Naive B cell (primary cell): ENCODE measurements at places on chromosomes 11 and 22.

DNA sequence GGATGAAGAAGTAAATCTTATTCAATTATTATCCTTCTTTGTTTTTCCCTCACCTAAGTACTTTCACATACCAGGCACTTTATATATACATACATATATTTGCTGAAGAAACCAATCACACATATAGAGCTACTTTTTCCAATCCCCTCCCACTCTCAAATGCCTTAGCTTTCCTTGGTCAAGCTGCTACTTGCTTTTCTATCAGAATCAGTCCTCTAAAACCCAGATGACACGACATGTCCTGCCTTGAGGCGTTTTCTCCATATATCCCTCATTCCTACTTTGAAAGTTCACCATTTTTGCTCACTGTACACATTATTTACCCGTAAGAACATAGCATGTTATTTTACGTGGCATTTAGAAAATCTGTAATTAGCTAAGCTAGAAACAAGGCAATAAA lies 5.4 kb downstream of the RAB38 start:
- no peak for DNase-seq

DNA sequence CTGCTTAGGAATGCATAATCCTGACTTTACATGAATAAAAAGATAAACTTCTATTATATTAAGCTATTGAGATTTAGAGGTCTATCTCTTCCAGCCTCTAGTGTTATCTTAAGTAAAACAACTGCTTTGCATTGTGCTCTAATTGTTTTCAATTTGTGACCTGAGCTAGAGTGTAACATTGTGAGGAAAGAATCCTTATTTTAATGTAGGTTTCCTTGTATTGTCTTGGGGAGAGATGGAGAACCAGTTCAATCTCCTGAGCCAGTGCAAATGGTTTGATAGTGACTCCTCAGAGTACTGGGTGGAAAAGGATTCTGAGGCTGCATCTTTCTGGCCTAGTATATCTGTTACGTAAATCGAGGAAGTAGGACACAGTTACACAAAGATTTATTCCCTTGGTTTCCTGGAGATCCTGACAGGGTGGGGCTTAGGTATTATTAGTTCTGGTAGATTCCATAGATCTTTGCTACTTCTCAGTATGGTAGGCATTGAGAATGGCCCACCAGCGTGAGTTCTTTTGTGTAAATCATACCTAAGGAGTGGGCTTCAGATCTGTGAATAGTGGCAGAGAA lies 683.5 kb upstream of the CCDC179 start:
- no peak for DNase-seq

- DNase-seq: no peak
These were observed 20.7 kb downstream of the LINC01488 start for GRCh38 chr11:69501891-69502860.

DNA sequence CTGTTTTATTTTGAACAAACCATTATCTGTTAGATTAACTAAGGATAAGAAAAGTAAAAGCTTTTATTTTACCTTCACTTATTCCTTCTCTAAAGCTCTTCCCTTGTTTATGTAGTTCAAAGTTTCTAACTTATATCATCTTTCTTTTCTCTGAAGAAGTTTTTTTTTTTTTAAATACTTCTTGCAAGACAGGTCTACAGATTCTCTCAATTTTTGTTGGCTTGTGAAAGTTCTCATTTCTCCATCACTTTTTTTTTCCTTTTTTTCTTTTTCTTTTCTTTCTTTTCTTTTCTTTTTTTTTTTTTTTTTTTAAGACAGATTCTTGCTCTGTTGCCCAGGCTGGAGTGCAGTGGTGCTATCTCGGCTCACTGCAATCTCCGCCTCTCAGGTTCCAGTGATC lies 4.7 kb upstream of the TREH start:
- DNase-seq: no peak

GRCh38 chr22:37546437-37547250 lies 13.6 kb upstream of the CDC42EP1 start:
- DNase-seq: no peak

DNA sequence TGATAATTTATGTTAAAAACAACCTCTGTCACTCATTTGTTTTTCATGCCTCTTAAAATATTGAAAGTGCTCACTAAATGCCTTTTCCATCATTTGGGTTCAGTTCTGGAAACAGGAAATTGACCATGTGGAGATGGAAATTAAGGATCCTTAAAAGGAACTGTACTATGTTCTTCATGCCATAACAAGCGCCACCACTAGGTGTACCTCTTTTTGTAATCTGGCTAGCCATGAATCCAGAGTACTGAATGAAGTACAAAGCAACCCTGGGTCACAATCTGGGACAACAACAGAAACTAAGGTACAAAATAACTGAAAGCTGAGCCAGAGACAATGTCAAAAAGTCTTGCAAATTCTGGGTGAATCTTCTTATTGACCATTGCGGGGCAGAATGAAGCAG lies 559.1 kb downstream of the FAM181B start:
- no peak for DNase-seq
